ENCODE measurements at places on chromosomes 7 and 10.

DNA sequence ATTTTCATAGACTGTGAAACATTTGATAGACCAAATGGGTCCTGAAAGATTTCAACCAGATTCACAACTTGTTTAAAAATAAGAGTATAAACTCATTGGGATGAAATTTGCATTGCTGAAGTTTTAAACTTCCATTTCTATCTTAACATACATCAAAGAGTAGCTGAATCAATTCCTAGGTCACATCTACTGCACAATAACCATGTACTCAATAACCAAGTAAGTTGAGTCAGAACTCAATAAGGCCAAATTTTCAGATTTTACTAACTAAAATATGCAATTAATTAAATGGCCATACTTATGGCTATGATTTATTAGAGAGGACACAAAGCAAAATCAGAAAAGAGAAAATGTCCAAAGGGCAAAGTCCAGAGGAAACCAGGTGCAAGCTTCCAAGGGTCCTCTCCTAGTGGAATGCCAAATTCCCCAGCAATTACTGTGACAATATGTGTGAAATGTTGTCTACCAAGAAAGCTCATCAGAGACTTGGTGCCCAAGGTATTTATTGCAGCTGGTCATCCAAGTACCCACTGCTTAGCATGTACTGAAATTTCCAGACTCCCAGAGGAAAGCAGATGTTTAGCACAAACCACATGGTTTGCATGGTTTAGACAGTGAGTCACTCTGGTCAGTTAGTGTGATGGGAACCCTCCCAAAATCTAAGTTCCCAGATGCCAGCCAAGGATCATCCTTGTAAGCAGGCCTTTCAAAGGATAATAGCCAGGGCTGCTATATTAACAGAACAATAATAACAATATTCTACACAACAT, 238.9 kb downstream of the IPMK start:
- DNase-seq: no peak

DNA sequence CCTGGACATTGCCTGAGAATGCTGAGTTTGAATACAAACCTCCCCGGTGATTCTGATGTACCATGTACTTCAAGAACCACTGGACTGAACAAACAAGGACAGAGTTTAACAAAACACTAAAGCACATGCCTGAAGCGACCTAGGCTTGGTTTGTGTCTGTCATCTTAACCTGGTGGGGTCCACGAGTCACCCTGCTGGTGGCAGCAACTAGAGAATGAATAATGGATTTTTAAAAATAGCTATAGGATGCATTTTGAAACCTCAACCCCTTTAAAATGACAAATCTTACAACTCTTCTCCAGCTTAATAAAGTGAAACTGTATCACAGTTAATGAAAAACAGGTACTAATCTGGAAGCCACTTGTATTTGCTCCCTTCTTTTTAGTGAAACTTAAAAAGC, 25.2 kb downstream of the CDHR3 start:
- no peak for DNase-seq

DNA sequence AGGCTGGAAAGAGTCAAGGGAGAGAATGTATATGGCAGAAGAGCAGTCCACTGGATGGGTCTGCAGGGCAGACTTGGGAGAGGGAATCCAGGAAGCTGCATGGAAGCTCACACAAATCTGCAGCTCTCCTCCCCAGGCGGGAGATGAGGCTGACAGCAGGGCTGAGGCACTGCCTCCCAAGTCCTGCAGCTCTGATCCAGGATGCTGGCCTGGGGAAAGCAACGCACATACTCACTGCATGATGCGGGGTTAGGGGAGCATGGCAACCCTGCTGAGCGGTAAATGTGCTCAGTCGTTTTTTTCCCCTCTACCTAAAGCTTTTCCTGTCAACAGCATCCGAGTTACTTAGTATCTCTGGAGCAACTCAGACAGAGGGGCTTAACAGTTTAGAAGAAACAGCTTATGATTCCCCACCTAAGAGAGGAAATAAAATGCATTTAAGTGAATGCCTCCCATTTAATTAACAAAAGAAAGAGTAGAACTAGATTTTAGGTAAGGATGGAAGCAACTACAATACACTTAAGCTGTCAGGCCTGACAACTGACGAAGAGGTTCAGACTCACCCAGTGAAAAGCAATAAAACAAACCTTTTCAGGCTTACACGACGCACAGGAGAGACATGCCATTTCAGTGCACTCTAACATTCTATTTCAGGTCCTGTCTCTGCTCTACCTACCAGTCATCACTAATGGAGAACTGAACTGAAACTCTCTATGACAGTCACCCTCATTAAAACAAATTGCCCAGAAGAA, 37.0 kb downstream of the CHCHD3 start:
- no peak for DNase-seq

- DNase-seq: no peak
Observed at GRCh38 chr7:142587578-142588191, 161.6 kb upstream of the PRSS1 start.

- no peak for DNase-seq
Observed at GRCh38 chr10:97651773-97652172, 11.3 kb downstream of the PI4K2A start.

DNA sequence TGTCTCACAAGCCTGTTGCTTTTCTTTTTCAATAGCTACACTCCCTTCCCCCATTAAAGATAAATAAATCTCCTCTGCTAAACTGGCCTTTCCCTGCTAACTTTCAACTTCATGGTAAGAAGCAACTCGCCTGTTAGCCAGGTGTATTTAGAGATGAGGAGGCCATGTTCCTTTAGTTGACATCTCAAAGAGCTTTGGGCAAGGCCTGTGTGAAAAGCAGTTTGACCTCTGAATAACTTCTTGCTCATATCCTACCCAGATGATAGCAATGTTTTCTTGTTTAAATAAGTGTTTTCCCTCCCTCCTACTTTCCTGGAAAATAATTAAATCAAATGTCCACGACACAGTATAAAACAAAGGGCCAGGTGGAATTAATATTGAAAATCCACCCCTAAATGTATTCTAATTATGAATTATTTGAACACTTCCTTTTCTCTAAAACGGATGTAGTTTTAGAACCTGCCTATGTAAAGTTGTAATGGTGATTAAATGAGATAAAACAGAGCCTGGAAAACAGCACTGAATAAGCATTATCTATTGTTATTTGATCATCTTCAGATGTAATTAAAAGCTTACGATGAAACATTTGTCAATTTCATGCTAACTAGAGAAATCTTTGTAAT, 78.5 kb downstream of the HGF start:
- no peak for DNase-seq

- no peak for DNase-seq
Observed at GRCh38 chr10:29734640-29734961, 99.8 kb upstream of the SVIL start.

- DNase-seq: no peak
Observed at GRCh38 chr7:70704831-70705346, 427.1 kb upstream of the GALNT17 start.

DNA sequence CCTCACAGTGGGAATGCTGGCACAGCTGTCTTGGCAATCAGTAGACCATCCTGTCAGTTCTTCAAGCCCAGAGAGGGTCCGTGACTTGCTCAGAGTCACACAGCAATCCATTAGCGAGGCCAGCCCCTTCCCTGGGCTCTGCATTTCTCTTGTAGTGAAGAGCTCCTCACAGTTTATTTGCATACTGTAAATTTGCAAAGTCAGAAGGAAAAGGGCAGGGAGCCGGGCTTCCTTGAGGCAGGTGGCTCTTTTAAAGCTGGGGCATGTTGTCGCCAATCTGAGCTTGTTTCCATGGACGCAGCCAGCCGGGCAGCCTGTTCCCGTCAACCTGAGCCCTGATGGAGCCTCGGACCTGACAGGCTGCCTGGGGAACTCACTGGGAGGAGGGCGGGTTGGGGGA, 123.4 kb downstream of the CUX1 start:
- no peak for DNase-seq

GRCh38 chr7:23022258-23022769, 8.4 kb upstream of the HYCC1 start:
- no peak for DNase-seq

- DNase-seq: no peak
Observed at GRCh38 chr10:88994019-88994418, 3.4 kb downstream of the FAS start.

DNA sequence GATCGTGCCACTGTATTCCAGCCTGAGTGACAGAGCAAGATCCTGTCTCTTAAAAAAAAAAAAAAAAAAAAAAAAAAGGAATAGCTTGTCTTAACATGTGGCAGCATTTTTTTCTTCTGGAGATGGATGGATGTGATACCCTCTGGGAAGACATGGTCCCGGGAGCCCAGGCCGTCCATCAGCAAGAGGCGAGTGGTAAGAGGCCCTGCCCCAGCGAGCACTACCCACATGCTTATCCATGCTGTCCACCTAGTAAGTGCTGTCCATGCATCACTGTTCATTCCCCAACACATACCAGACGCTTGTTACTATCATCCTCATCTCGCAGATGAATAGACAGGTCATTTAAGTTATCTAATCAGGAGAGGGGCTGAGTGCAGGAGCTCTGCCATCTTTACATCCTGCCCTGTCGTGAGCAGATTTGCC, 12.9 kb downstream of the ATP6V1F start:
- no peak for DNase-seq

DNA sequence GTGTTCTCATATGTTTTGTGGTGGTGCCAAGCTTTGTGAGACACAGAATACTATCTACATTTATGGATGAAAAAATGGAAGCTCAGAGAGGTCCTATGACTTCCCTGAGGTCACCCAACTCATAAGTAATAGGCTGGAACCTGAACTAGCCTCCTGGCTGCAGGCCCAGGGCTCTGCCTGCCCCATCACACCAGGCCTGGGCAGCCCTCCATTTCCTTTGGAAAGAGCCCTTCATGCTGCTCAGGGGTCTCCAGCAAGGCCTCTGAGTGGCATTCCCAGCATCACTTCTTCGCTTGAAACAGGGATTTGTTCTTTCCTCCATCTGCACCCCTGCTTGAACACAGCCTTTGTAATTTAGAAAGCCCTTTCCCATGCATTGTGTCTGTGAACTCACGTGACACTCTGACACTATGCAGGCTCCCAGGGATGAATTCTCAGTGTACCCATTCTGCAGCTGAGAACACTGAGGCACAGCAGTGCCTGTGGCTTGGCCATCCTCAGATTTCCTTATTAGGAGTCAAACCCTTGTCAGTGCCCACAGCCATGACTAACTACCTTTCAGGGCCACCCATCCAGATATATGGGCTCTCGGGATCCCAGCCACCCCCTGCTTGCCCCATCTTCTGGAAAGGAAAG, 127.8 kb upstream of the PPIF start:
- DNase-seq: no peak

DNA sequence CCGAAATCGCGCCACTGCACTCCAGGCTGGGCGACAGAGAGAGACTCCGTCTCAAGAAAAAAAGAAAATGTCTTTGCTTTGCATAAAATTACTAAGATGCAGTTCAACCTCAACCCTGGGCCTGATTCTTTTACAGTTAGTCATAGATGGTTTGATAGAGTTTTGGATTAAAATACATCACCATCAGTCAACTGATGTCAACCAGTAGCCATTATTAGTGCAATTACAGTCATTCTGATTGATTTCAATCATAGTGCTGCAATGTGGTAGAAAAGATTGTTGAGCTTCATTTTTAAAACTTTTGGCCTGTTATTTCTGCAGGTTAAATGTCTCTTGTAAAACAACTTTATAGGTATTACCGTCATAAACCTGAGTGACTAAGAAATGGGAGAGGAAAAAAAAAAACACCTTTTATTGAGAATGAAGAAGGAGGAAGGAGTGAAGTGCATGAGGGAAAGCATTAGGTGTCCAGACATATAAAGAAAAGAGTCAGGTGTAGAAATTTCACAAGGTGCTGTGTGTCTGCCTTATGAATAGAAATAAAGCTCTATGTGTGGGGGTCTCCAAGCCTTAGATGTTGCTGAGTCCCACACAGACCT, 150.6 kb downstream of the TRIL start:
- no peak for DNase-seq

DNA sequence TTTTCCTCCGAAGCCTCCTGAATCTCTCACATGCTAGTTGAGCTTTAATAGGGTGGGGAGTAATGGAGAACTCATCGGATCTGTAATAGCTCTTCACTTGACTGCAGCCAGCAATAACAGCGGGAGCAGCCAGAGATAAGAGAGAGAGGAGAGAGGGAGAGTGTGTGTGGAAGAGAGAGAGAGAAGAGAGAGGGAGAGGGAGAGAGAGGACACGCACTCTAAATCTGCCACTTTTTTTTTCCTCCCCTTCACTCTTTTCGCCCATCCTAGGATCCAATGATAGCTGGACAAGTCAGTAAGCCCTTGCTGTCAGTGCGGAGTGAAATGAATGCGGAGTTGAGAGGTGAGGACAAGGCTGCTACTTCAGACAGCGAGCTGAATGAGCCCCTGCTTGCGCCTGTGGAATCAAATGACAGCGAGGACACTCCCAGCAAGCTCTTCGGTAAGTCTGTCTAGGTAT, 107.9 kb downstream of the POU6F2 start:
- DNase-seq: peak; percentile 6

DNA sequence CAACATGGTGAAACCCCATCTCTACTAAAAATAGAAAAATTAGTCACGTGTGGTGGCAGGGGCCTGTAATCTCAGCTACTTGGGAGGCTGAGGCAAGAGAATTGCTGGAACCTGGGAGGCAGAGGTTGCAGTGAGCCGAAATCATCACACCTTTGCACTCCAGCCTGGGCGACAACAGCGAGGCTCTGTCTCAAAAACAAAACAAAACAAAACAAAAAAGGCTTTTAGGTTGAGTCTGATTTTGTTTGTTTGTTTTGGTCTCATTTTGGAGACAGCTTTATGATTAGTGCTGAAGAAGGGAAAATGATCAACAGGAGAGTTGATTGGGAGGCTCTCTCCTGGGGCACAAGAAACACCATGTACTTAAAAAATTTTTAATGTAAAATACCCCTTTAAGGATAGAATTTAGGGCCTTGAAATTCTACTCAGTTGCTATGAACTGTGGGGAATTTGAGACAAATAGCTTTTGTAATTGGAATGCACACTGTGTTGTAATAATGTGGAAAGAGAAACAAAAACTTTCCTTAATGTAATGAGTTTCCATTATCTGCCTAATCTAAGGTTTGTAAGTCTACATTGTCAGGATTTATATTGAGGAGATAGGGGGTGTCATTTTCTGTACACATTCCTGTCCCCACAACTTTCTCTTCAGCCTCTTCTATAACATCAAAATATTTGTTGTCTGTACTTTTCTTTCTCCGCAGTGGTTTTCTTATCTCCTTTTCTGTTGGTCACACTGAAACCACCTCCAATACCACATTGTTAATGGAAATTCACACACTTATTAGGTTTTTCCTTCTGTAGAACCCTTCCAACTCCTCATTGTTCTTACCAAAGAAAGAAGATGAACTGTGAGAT, 41.3 kb downstream of the ARID5B start:
- DNase-seq: no peak

DNA sequence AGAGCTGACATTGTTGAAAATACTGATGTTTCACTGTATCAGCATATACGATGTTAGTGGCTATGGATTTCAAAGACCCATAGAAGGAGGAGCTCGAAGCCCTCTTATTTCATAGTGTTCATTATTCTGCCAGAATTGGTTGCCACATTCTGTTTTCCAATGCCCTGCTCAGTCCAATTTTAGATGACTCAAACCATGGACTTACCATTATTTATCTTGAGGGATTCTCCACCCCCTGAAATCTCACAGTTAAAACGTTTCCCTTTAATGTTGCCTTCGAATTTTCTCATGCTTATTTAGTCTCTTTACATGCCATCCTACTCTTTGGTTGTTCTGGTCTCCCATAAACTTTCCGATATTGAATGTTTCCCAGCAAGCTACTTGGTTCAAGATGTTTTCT, 264.5 kb downstream of the HDAC9 start:
- no peak for DNase-seq

Data from anterior cingulate cortex (tissue), 58 donors.